NCI-H460 (cell line): ENCODE measurements at places on chromosomes 16 and 17. TPM values are rescaled to one million over a fixed set of nuclear protein-coding genes. Genes with fewer than 3 reads are reported as not detected.

TNFRSF13B gene
- not detected in 2 replicates for total RNA-seq

NPIPA3 gene
- total RNA-seq, result 1.3 and 4.9 TPM in 2 replicates

DNA sequence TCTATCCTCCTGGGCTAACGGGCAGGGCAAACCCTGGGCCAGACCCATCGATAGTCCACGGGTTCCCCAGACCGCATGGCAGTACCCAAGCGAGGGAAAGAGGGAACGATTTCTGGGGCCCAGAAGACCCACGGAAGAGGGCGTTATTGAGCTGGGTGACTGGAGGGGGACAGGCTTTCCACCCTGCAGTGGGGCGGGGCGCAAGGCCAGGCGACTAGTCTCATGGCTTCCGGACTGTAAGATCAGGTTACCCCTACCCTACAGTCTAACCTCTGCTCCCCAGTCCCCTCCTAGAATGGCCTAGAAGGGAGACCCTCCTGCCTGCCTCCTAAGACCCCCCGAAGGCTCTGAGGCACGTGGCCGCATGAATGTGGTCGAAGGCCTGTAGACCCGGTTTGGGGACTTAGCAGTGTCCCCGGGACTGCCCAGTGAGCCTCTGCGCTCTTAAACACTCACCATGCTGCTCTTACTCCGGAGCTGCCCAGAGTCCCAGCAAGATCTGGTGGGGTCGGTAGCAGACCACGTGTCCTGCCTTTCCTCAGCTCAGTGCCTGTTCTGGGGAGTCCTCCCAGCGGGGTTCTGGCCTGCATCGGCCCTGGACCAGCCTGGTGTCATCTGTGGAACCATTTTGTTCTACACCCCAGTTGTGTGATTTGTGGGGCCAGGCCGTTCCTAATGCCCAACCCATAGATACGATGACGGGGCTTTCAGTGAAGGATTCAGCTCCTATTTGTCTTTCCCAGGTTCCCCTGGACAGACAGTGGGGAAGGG lies 13.2 kb upstream of the AURKB start:
- peak; percentile 58 for DNase-seq

- DNase-seq, result no peak
These were observed 659.9 kb upstream of the SOX9 start for GRCh38 chr17:71460943-71461342.

DNA sequence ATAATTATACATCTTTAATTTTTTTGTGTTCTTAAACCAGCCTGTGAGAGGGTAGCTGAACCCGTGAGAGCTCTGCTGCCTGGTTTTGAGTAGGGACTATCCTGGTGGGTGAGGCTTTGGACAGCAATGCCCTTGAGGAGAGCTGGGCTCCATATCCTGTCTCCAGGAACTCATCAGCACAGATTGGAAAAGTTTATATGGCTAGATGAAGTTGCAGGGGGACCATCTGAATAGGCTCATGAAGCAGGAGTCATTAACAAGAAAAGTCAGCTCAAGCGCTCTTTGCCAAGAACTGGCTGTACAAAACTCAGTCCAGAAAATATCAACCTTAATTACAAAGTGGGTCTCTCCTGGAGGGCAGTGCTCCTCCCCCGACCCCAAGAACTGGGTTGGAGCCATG lies 33.8 kb upstream of the SSTR2 start:
- no peak for DNase-seq

DNA sequence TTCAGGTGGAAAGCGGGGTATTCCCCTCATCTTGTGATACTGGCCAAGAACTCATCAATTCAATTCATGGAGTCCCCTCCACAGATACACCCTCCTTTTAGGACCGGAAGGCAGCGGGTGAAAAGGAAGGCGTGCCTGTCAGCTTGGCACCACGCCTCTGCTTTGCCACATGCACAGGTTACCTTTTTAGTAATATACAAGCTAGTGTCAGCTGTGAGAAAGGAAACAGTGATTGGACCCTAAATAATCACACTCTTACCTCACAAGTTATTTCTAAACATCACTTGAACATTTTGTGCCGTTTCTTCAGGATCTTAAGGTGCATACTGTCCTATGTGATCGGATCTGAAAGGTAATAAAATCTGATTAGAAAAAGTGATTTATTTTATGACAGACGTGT lies 15.7 kb downstream of the ZDHHC7 start:
- DNase-seq, result peak; percentile 57
